ENCODE measurements at places on chromosomes 7 and 10.

GRCh38 chr7:105438847-105439173 is 50.1 kb upstream of the SRPK2 start:
- no peak for DNase-seq

- no peak for DNase-seq
Measured at GRCh38 chr7:30862995-30863705, 48.5 kb upstream of the AQP1 start.

DNA sequence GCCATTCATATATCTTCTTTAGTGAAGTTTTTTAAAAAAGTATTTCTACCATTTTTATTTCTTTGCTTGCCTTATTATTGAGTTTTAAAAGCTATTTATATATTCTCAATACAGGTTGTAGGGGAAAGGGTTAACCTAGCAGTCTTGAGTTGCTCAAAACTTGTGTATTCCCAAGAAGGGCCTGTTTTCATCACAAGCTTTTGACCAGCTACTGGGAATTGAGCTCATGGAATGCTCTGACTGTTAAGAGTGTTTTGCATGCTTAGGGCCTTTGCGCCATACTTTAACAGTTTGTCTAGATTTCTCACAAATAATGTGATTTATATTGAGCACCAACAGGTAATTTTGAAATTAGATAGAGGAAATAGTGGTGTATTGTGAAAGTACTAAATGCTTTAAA is 72.0 kb upstream of the CALCR start:
- DNase-seq, result no peak

- no peak for DNase-seq
Measured at GRCh38 chr10:84540617-84541288, 212.4 kb downstream of the CCSER2 start.

DNA sequence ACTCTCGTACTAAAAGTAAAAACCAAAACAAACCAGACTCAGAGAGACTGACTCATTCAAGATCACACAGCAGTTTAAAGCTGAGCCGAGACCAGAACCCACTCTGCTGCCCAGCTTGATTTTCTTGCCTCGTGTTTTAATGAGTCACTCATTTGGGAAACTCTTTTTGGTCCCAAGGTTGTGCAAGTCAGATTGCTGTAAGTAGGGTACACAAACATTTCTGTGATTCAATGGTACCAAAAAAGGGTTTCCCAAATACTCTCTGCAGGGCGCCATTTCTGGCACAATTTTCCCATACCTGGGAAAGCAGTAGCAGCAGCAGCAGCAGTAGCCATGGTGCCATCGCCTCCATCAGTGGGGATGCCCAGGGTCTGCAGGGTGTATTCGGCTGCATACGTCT is 69.9 kb downstream of the ASAH2B start:
- no peak for DNase-seq

DNA sequence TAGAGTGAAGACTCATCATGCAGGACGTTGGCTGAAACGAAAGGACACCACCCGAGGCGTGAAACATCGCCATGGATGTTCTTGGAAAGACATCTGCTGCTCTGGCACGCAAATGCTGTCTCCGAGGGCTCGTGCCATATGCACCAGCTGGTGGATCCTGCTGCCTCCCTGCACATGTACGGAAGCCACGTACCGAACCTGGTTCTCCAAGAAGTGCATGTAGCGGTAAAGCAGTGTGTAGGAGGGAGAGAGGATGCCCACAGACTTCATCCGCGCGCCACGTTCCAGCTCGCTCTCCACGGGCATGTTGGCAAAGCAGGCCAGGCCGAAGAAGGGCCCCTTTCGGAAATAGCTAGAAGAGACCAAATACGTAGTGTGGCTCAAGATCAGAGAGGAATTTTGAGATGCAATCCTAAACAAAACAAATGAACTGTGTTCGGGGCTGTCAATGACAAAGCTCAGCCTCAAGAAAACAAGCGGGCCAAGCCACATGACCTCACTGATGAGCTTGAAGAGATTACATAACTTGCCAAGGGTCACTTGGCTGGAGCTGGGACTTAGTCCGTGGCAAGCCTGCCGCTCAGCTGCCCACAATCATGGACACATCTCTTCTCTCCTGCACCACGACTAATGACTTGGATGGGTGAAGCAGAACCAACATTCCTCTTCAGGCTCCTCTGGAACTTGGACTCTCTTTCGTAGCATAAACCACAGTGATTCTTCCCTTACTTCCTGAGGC is 16.5 kb downstream of the DENND11 start:
- no peak for DNase-seq

GRCh38 chr10:100803492-100803891 is 58.1 kb downstream of the PAX2 start:
- DNase-seq, result no peak

GRCh38 chr10:111273635-111274034 is 196.8 kb downstream of the ADRA2A start:
- no peak for DNase-seq

- DNase-seq, result no peak
Measured at GRCh38 chr7:103113164-103113563, 35.7 kb downstream of the NAPEPLD start.

GRCh38 chr10:32417911-32418547 is 27.9 kb upstream of the CCDC7 start:
- no peak for DNase-seq

GRCh38 chr7:15306296-15306695 is 255.5 kb downstream of the AGMO start:
- DNase-seq, result no peak

- no peak for DNase-seq
Measured at GRCh38 chr10:69093933-69094332, 6.0 kb downstream of the SRGN start.

DNA sequence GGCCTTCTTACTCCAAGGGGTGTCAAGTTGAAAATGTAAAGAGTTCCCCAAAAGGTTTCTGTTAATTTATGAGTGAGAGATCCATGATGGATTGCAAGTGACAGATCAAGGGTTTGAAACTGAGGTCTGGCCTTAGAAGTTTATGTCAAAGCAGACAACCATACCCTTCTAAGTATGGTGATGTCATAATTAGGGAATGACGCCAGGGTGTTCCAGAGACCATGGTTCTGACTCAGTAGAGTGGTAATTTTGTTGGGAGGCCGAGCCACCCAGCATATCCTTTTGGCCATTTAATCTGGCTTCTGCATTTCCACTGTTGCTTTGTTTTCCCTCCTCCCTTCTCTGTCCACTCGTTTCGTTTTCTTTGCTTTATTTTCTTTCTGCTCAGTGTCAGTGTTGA is 2.7 kb downstream of the TRUB1 start:
- DNase-seq, result no peak

Measured in SW 1271 (cell line).